ENCODE measurements at places on chromosomes 2 and 18.
A peak's percentile ranks its signal among the peaks of the same experiment; 100 is the strongest.

DNA sequence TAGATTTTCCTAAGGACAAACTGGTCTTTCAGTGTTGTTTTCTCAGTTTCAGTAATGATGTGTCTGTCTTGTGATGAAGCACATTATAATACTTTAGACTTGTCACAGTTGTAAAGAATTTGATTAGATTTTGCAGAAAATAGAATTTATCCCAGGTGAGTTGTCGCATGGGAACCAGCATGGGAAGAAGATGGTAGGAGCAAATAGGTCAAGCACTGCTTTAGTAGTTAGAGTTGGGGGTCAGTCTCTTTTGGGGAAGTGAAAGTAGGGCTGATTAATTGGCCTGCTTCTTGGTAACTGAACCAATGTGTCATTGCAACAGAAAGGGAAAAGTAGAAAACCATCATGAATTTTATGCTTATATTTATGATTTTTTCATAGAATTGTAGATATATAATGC is 153.2 kb upstream of the MYO3B start:
- DNase-seq = no peak

DNA sequence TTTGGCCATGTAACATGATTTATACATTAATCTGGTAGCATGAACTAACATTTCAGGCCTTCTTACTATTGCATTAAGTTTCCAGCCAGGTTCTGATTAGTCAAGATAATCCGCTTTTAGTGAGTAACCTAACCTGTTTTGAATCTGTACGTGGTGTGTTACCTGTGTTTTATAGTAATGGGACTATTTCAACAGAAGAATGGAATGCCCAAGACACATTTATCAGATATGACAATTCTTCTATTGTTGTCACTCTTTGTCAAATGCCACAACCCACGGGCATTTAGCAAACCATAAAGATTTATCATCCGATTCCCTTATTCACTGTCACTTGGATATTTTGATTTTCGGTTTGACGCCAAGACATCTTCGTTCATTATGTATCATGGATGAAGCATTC is 117.9 kb downstream of the ETAA1 start:
- no peak for DNase-seq

DNA sequence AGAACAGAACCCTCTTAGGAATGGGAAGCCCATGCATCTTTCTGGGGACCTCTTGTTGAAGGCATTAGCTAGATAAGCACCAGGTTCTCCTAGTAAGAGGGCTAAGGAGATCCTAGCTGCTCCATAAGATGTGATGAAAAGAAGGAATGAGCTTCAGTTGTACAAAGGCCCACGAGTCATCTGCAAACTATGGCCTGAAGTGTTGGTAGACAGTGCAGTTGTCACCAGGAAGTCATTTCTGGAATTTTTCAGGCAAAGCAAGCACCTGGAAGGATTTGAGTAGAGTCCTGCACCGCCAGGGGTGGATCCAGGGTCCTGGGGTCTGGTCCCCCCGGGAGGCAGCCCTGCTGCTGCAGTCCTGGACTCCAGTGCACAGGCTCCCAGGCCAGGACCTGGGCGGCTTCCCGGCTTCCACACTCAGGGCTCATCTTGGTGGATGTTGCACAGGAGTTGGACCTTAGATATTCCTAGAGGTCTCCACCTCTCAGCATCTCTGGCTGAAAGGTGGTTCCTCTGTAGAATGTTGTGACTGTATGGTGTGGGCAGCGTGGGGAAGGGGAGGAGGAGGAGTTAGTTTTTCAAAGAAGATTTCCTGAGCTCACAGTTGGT is 85.3 kb downstream of the LDLRAD4 start:
- no peak for DNase-seq

GRCh38 chr2:5188636-5189035 is 503.5 kb upstream of the SOX11 start:
- no peak for DNase-seq

DNA sequence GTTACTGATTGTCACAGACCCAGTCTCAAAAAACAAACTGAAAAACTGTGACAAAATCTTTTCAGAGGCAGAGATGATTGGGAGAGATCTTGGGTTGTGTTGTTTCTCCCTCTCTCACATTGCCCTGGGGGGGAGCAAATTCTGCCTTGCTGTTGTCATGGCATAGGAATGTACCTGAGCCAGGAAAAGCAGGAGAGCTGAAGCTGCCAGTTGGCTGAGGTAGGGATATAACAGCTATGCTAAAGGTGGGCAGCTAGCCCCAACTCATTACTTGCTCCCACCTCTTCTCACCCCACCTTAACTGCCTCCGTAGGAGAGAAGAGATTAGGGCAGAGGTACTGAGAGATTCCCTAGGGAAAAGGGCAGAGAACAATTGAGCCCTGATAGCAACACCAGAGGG is 299.3 kb downstream of the OSR1 start:
- no peak for DNase-seq

- DNase-seq = no peak
Observed at GRCh38 chr2:118110991-118111390, 22.7 kb downstream of the INSIG2 start.

DNA sequence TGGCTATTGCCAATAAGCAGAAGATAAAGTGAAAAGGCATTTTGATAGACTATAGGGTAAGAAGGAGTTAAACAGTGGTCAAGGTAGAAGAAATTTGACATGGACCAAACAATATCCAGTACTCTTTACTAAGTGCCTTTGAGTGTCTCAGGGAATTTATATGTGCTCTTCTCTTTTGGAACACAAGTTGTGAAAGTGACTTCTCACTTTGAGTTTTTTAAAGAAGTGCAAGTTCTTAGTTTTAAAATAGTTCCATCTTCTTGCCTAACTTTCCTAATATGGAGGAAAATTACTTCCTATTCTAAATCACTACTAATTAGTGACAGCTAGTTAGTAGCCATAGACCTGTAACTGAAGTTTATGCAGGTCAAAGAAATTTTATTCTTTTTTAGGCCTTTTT is 63.4 kb downstream of the AFTPH start:
- DNase-seq = no peak

DNA sequence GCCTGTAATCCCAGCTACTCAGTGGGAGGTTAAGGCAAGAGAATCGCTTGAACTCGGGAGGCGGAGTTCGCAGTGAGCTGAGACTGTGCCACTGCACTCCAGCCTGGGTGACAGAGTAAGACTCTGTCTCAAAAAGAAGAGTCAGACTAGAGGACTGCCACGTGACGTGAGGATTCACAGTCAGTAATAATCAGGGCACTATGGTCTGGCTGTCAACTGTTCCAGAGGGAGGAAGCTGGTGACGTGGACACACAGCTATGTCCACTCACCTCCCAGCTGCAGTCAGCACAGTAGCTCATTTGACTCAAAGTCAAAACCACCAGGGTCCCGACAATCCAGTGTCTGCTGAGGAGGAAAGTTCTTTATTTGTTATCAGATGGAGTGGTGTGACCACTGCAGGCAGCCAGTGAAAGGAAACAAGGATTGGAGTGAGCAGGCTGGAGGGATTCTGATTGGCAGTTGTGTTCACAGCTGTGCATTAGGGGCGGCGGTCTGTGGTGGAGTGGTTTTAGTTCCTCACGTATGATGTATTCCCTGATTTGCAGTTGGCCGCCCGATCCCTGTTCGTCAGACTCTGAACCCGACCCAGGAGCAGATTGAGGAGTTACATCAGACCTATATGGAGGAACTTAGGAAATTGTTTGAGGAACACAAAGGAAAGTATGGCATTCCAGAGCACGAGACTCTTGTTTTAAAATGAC is 37.9 kb downstream of the MOGAT1 start:
- peak; percentile 28 for DNase-seq

- no peak for DNase-seq
Observed at GRCh38 chr2:214856137-214856536, 46.7 kb upstream of the BARD1 start.

GRCh38 chr2:135985826-135986393 is 484 bp upstream of the DARS1 start:
- no peak for DNase-seq

GRCh38 chr2:236164925-236165841 is 3.0 kb downstream of the GBX2 start:
- DNase-seq = no peak

DNA sequence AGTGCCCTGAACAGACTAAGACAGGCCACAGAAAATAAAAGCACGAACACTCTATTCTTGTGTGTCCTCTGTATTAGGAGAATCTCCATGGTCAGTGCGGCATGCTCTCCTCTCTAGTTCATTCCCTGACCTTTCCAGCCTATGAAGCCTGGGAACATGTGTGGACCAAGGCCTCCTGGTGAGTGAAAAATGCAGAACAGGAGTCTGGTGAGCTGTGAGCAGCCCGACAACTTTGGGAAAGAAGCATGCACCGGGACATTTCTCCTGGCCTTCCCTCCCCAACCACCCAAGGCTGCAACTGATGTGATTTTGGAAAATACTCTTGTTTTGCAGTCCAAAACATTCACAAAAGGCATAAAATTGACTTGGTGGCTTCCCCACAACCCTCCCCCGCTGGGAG is 878.3 kb upstream of the ID2 start:
- no peak for DNase-seq

- no peak for DNase-seq
Observed at GRCh38 chr2:41764131-41764530, 283.7 kb upstream of the PKDCC start.

GRCh38 chr2:222538535-222538934 is 114.2 kb downstream of the SGPP2 start:
- no peak for DNase-seq

DNA sequence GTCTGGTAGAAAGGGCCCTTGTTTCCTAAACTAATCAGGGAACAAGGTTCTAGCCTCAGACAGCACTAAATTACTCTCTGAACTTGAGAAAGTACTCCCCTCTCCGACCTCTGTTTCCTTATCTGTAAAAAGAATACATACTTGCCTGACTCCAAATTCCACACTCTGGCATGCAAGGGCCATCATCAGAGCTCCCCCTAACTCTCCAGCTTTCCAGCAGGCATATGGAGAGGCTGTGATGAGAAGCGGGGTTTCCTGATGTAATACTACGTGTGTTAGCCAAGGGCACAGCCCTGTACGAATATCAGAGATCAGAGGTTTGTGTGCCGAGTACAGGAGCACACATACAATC is 1.8 kb upstream of the EVA1A start:
- no peak for DNase-seq

GRCh38 chr2:143513081-143513480 is 383.9 kb downstream of the ARHGAP15 start:
- no peak for DNase-seq

- no peak for DNase-seq
Observed at GRCh38 chr2:8552293-8552801, 129.5 kb upstream of the ID2 start.

GRCh38 chr2:44537264-44537663 is 175.5 kb downstream of the CAMKMT start:
- DNase-seq = no peak

GRCh38 chr2:226429476-226429875 is 370.1 kb downstream of the IRS1 start:
- DNase-seq = no peak

- DNase-seq = no peak
Observed at GRCh38 chr2:232672588-232672987, 24.5 kb upstream of the GIGYF2 start.

DNA sequence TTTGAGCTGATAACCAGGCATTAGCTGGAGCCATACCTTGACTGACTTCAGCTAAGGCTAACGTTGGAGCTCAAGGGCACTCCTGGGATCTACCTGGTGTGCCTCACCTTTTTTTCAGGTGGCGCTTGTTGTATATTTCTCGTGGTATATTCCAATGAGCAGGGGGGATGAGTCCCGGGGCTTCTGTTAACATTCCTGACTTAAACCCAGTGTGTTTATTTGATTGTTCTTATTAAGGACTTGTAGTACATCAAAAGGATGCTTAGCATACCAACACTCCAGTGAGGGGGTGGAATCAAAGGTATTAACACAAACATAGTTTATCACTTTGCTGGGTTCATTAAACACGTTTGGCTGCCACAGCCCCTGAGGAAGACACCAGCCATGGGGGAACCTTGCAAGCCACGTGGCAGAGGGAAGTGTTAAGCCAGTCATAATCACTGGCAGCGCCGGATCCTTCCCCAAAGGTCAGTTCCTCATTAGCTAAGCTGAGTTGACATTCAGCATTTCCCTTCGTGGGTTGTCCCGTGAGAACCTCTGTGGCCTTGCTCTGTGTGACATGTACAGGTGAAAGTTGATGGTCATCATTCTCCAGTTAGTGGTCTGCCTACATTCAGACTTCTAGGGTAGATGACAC is 119.5 kb upstream of the MCFD2 start:
- DNase-seq = no peak

DNA sequence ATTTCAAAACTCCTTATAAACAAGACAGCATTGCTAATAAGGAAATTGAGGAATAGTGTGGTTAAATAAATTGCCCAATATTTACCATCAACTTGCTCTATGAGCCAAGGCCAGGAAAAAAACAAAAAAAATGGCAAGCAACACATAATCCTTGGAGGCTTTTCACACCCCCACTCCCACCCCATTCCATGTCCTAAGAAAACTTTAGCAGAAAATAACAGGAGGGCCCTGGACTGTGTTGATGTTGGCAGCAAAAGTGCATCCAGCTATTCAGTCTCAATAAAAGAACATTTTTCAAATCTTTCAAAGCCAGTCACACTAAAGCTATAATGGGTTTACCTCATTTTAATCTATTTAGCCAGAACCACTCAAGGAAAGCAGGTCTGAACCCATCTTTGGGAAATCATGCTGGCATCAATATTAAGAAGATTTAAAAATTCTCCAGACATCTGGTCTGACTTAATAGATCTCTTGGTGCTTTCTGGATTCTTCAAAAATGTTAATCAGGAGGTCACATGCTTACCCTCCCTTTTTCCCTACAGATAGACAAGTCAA is 34.6 kb upstream of the STK17B start:
- DNase-seq = no peak

DNA sequence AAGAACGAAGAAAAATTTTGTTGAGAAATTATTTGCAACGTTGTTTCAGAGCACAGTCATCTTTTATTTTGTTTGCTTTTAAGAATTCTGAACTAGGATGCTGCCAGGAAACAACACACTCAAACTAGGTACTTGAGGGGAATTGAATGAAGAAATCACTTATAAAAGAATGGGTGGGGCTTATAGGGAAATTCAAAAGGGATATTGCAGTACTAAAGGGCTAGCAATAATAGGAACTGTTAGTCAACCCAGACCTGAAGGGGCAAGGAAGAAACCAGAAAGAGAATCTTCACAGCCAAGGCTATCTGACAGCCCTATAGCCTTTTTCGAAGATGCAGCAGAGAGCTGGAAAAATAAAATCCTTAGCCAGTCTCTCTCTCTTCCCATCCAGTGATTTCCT is 179.3 kb downstream of the RPRM start:
- DNase-seq = no peak

DNA sequence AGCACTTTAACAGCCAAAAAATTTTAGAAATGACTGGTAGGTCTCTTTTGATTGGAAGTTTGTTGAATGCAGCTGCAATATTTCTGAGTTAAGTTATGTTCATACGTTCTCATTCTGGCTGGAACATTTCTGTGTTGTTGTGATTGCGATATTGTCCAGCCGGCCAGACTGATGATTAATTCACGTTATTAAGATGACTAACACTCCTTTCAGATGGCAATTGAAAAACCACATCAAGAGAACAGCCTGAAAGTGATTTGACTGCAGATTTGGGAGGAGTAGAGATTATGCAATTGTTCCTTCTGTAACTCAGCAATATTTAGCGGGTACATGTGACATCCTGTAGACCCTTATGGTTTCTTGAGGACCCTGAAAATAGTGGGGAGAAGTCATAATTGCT is 133.7 kb downstream of the FBXO15 start:
- peak; percentile 10 for DNase-seq

GRCh38 chr2:189658306-189659212 is 2.7 kb upstream of the ASNSD1 start:
- DNase-seq = no peak

Data from right renal pelvis (tissue), 4 donors.